ENCODE measurements at places on chromosomes 2 and 18.

DNA sequence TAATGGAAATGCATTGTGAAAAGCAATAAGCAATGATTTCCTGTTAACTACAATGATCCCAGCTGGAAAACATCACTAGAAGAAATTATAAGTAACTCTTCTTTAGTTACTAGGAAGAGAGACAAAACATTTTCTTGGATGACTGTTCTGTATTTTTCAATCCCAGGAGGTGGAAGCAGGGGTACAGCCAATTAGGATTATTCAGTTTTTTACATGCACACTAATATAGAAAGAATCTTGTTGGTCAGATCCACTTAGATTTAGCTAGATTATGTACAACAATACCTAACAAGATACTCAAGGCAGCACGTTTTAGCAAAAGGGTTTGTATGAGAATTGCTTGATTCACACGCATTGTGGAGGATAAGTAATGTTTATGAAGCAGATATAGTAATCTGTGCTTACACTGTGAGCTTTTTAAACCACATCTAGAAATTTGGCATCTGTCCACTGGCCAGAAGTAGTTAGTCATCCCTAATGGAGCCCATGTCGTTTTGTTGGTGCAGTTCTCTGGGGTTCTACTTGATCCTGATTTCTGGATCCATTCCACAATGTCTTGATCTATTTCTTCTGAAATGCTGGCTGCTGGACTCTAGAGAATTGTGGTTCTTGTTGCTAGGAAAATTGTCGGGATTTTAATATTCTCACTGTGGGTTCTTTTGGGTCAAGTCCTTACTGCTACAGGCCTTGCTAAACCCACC lies 199.7 kb downstream of the ADCYAP1 start:
- no peak for DNase-seq

- DNase-seq: no peak
Measured at GRCh38 chr18:24799176-24799575, 338.7 kb downstream of the HRH4 start.

DNA sequence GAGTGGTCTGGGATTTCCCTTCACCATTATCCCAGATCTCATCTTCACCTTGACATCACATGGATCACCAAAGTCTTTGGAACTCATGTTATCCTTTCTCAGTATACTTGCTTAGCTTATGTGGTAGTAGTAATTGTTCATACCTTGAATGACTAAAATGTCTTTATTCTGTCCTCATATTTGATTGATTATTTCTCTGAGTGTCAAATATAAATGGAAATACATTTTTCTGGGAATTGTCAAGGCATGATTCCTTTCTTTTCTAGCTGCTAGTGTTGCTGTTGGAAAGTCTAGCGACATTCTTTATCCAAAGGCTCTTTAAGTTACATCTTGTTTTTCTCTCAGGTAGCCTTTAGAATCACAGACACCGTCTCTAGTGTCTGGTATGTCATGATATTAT lies 334.4 kb downstream of the CMPK2 start:
- DNase-seq: no peak

DNA sequence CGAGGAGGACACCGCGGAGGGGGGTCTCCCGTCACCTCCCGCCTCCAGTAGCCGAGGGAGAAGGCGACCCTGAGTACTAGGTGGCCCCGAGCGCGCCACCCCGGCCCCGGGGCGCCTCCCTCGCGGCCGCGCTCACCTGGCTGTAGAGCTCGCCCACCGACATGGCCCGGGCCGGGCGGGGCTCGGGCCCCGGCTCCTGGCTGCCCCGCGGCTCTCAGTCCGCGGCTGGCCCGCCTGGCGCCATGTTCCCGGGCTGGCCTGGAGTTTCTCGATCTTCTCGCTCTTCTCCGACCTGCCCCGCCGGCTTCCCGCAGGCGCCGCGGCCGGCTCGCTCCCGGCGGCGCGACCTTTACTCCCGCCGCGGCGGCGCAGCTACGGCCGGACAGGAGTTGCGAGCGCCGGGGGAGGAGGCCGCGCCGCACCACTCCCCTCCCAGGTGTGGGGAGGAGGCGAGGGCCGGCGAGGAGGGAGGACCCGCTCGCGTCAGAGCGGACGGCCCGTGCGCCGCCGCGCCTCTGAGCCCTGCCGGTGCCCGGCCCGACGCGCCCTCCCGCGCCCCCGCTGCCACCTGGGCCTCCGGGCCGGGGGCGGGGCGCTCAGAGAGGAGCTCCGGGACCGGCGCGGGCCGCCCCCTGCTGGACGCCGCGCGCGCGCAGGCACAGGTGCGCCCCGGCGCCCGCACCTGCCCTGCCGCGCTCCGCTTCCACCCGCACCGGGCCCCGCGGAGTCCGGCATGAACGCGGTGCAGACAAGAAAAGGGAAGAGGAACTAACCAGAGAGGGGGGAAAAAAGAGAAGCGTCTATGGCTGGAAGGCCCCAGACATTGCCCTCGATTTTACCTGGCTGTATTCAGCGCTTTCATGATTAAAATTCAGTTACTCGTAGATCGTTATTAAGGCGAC lies at the start of gene MYO5B:
Gene MYO5B (minus strand): TSS at position 517 of the 902 bp plus-strand sequence. CDS start 354 bp downstream, at position 163.
- DNase-seq: peak; percentile 30

- no peak for DNase-seq
Measured at GRCh38 chr2:214649440-214650205, 159.9 kb downstream of the BARD1 start.

GRCh38 chr2:134249755-134250154 lies 4.1 kb upstream of the MGAT5 start:
- peak; percentile 60 for DNase-seq

GRCh38 chr2:166881177-166881576 lies 7.1 kb upstream of the XIRP2 start:
- no peak for DNase-seq

GRCh38 chr2:232431705-232432590 lies 24.0 kb upstream of the ALPI start:
- no peak for DNase-seq

GRCh38 chr2:67341012-67341318 lies 56.2 kb upstream of the ETAA1 start:
- no peak for DNase-seq

GRCh38 chr2:208515099-208515498 lies 108.5 kb downstream of the PTH2R start:
- DNase-seq: no peak

DNA sequence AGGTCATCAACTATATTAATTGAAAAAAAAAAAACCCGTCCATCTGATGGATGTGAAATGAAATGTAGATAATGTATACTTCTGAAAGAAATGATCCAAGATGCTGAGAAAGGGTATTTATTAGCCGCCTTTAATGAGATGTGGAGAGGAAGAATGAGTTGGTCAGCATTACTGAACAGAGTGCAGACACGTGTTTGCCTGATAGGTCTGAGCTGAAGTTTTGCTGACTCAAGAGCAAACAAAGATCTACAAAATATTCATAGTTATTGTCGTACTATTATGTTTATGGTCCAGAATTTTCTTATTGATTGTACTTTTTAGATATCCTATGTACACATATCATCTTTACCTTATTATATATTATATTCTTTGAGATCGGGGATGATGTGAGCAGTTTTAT lies 235.3 kb downstream of the RDH14 start:
- DNase-seq: no peak

DNA sequence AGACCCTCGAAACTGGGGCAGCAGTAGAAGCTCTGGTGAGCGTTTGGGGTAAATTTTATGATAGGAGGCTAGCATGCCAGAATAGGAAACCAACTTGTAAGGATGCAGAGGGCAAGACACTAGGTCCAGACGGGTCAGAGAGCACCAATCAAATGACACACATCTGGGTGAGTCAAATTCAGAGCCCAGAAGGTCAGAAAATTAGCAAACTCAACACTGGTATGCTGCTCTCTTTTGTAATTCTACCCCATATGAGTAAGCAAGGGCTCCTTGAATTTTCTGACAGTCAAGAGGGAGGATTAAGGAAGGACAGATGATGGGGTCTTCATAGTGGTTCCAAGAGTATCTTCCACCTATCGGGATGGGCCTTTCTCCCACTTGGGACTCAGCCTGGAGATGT lies 209.8 kb downstream of the BCL2 start:
- peak; percentile 59 for DNase-seq

GRCh38 chr2:25491003-25491696 lies 149.4 kb upstream of the DNMT3A start:
- no peak for DNase-seq

DNA sequence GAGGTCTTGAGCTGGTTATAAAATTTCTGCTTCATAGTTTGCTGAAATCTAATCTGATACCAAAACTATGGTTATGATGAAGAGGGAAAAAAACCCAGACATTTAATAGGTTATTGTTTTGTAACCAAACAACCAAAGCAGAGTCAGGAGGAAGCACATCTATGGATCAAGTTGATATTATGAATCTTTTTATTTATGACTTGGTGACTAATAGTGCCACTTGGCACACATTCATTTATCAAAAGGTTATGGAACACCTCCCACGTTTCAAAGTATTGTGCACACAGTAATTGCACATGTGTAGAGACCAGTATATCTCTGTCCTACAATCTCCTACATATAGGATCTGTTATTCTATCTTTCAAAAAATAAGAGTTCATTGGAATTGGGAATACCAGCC lies 93.0 kb downstream of the DPP4 start:
- DNase-seq: peak; percentile 19

GRCh38 chr2:126990605-126991532 lies 92.2 kb downstream of the TEX51 start:
- DNase-seq: no peak

DNA sequence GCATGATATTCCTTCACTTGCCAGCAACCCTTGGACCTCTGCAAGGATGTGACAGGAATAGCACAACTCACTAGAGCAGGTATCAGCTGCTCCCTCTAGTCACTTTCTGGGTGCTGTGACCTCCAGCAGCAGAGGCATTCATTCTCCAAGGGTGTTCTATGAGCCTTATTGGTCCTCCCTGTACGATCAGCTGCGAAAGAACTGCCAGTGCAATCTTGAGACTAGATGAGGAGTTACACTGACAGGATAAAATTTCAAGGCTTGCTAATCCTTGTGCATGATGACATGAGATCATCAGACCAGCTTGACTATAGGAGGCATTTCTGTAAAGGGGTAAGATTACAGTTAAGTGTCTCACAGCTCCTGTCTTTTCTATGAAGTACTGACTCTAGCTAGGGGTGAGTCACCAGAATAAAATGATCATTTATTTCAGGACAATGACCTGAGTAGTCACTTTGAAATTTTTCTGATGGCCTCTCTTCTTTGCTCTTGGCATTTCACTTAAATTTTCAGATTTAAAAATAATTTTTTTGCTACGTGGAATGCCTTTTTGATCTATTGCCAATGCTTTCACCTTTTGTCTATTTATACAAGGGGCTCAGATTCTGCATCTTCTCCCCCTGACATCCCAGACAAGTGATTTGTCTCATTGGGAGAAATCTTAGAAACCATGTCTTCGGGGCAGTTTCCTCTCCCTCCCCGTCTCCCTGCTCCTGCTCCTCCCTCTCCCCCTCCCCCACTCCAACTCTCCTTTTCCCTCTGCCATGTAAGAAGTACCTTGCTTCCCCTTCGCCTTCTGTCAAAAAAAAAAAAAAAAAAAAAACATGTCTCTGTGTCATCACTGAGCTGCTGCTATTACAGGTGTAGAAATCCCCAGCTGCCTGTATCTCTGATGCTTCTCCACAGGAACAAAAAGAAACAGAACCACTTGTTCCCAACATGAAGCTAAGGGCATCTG lies 49.2 kb upstream of the FRZB start:
- DNase-seq: no peak

DNA sequence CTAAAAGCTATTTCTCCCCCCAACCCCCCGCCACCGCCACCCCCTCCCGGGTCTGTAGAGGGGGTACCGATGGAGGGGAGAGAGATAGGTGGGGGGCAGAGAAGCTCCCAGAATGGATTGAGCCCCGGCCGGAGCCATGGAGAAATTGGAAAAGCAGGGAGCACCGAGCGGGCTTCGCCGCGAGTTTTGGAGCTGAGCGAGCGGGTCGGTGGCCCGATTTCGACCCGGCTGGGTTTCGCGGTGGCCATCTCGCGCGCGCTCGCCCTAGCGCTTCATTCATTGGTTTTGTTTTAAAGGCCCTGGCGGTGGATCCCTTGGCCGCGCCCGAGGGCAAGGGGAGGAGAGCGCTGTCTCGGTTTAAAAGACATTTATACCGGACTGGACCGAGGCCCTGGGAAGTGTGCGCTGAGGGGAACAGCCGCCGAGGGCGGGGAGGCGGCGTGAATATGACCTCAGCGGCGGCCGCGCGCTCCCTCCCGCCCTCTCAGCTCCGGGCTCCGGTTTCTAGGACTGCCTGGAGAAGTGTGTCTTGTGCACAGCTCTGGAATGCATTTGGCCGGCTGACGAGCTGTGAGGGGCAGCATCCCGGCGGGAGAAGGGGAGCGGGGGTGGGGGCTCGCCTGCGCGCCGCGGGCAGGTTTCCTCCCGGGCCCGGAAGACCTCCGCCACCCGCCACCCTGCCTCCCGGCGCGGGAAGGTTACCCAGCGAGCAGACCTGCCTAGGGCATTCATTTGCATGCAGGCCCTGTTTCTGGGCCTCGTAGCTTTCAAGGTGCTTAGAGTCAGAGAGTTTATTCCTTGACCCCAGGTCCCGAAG lies 1.7 kb upstream of the SMAD7 start:
- DNase-seq: peak; percentile 36

GRCh38 chr2:171513719-171514160 lies 8.5 kb upstream of the CYBRD1 start:
- no peak for DNase-seq

DNA sequence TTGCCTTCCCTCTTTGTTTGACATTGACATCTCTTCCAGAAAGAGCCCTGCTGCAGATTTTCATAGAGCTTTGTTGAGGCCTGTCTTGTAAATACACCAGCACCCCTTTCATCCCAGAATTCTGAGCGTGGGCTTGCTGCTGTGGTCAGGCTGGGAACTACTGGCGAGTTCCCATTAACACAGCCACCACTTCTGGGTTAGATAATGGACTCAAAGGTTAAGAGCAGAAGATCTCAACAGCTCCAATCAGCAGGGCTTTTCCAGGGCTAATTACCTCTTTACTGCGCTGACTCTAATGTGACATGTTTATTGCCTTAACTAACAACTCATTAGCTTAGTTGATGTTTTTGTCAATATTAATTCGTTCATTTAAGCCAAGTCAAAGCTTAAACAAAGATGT lies 235.9 kb upstream of the BOD1L2 start:
- no peak for DNase-seq

DNA sequence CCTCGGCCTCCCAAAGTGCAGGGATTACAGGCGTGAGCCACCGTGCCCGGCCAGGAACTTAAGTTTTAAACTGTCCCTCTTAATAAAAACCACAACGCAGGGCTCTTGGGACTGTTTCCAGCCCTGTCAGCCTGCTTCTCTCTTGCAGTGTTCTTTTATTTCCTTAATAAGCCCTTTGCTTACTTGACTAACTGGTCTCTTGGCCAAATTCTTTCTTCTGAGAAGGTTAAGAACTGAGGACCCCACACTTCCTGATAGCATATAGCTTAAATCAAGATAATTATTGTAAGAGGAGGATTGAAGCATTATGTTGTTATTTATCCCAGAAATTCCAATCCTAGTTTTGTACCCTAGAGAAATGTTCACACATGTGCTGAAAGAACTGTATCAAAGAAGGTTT lies 128.2 kb upstream of the UXS1 start:
- no peak for DNase-seq

GRCh38 chr18:79798346-79798998 lies 734 bp downstream of the KCNG2 start:
- no peak for DNase-seq

- DNase-seq: no peak
Measured at GRCh38 chr2:232878855-232879617, 9.0 kb downstream of the SNORC start.

- no peak for DNase-seq
Measured at GRCh38 chr2:170821531-170822289, 5.0 kb downstream of the GAD1 start.

Measured in activated CD4-positive, alpha-beta T cell treated with anti-CD3 and anti-CD28 coated beads, Interleukin-2, amount 50 U/mL, for 16 hours (primary cell).